Nucleus accumbens (tissue), 56 donors: ENCODE measurements at places on chromosomes 3 and 15.
A peak's percentile ranks its signal among the peaks of the same experiment; 100 is the strongest.

GRCh38 chr15:78788016-78788660 is 23.1 kb downstream of the ADAMTS7 start:
- no peak for DNase-seq

GRCh38 chr3:141816958-141817357 is 53.8 kb downstream of the GRK7 start:
- DNase-seq: no peak

DNA sequence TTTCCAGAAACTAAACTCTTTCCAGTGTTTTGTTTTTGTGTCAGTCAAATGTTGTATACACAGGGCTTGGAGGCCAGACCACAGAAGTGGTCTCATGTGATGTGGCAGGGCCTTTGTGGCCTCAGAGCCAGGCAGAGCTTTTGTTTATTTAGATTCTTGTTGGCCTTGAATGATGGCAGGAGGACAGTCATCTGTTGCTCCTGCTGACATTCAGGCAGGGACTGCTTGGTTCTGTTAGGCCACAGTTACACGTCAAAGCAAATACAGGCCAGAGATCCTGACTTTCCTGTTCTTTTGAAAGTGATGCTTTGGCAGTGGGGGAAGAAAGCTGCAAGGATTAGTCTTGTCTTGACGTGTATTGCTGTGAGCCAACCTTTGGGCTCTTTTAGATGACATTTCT is 325.1 kb downstream of the CACNA2D3 start:
- DNase-seq: no peak

- DNase-seq: no peak
Observed at GRCh38 chr3:106013971-106014370, 145.2 kb upstream of the CBLB start.

- DNase-seq: no peak
Observed at GRCh38 chr3:191065181-191065805, 133.7 kb upstream of the OSTN start.

DNA sequence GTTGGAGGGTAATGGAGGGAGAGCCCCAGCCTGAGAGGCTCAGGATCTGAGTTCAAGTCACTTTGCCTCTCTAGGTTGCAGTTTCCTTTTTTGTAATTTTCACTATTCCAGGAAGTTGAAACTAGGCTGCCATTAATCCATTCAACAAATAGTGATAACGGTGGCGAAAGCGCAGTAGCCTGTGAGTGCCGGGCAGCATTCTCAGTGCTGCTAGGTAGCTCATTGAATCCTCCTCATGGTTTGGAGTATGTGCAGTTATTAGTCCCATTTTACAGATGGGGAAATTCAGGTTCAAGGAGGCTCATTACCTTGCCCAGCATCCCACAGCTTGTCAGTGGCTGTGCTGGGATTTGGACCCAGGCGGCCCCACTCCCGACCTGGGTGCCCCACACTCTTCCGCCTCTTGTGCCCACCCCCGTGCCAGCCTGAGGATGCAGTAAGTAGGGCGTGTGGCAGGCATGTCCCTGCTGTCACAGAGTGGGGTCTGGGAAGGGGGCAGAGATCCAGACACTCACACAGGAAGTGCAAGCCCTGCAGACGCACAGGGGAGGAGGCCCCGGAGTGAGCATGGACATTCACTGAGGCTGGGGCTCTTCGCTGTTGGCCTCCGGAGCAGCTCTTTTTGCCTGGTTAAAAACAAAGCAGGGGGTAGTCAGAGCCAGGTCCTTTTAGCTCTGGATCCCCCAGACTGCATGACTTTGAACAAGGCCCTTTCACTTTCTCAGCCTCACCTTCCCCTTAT is 58.8 kb downstream of the SLC6A6 start:
- DNase-seq: no peak

DNA sequence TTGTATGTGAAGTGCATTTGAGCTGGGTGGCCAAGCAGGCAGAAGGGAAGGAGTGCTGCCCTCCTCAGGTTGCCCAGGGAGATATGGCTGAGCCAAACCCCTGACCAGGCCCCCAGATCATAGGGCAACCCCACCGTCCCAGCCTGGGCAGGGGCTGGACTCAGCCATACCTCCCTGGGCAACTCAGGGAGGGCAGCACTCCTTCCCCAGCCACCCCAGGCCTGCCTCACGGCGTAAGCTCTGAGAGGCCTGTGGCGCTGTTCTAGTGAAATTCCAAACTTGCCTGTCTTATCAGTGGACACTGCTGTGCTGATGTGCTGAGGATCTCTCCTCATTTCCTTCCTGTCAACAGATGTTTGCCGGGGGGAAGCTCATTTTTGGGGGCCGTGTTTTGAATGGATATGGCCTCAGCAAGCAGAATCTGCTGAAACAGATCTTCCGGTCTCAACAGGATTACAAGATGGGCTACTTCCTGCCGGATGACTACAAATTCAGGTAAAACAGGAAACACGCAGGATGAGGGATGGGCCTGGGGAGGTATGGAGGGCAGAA is 57.6 kb upstream of the FGD5 start:
- no peak for DNase-seq

DNA sequence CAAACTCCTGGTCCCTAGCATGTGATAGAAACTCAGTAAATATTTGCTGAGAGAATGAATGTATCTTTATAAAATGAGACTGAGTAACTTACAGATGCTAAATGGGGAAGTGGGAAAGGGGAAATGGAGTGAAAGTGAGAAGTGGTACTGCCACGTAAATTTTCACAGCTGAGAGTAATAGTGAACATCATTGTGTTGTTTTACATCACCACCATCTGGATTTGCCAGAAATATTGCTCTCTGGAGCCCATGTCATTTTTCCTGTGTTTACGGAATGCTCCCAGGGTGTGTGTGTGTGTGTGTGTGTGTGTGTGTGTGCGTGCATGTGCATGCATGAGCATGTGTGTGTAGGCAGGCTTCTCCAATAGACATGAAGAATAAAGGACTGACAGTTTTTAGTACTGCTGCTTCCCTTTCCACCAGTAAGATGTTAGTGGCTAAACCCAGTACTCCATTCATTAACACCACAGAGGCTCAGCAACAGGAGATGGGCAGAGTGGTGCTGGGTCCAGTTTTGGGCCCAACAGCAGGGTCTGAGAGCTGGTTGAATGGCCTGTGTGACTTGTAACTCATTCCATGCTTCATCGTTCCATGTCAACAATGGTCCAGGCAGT is 57.3 kb downstream of the DIPK2A start:
- DNase-seq: peak; percentile 23

- DNase-seq: no peak
Observed at GRCh38 chr3:178475062-178475461, 61.2 kb upstream of the KCNMB2 start.
